Activated CD4-positive, alpha-beta T cell treated with anti-CD3 and anti-CD28 coated beads, Interleukin-2, Interleukin-4, amounts not matched to agents 100 ng/mL and 50 ng/mL, durations not matched to agents 16 hours and 8 hours (primary cell): ENCODE measurements at places on chromosomes 2 and 18.

- DNase-seq, result no peak
These were observed 641 bp downstream of the MAPRE3 start for GRCh38 chr2:26970928-26971627.

DNA sequence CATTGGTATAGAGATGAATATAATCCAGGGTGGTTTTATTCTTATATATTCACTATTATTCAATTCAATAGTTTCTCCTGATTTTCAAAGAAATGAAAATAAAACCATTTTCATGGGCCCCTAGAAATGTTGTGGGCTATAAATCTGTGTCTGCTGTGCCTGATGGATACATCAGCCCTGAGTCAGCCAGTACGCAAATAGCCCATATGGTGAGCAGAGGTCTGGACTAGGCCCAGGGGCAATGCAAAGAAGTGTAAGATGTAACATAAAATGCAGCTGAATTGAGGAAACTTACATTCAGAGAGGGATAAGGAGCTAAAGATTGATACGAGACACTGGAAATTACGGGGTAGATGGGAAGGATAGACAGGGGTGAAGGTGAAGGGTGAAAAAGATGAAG lies 122.5 kb downstream of the MAIP1 start:
- no peak for DNase-seq

- no peak for DNase-seq
These were observed 999.9 kb downstream of the TSN start for GRCh38 chr2:122755281-122755780.

- DNase-seq, result no peak
These were observed 107.8 kb downstream of the NOL10 start for GRCh38 chr2:10581990-10582389.
